RWPE1 (cell line): ENCODE measurements at places on chromosomes 7 and 10.
A peak's percentile ranks its signal among the peaks of the same experiment; 100 is the strongest.

- DNase-seq = peak; percentile 19
Observed at GRCh38 chr10:17644485-17644943, 563 bp downstream of the STAM start.

DNA sequence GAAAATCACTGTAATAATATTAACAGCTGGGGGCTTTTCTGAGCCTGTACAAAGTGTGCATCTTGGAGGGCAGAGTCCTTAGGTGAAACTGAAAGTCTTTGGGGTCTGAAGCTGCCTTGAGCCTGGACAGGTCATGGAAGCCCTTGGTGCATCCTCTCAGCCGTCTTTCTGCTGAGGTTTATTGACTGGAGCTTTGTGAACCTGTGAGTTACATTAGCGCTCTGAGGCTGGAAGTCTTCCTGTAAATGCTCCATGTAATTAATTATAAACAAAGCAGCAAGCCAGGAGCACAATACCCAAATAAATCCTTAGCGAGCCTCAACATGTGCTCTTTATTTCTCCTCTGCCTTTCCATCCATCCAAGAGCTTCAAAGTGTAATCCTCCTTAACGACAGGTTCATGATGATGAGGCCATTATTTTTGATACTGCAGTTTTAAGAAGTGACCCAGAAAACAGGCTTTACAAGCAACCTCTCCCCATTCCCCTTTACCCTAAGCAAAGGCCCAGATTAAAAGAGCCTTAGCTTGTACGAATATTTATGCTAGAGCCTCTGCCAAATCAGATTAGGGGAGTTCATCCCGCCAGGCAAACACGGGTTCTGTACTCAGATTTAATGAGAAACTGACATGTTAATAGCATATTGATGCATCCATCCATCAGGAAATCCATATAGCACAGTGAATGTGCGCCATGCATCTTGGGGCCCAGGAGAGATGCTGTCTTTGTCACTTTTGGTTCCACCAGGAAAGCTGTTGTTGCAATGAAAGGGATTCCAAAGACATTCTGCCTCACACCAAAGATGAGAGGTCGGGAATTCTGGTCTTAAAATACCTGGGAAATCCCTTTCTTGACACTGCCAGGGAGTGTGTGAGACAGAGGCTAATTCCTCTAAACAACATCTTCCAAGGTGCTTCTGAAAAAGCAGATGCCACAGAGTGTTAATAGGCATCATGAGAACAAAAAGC is 118.1 kb downstream of the ANLN start:
- no peak for DNase-seq

DNA sequence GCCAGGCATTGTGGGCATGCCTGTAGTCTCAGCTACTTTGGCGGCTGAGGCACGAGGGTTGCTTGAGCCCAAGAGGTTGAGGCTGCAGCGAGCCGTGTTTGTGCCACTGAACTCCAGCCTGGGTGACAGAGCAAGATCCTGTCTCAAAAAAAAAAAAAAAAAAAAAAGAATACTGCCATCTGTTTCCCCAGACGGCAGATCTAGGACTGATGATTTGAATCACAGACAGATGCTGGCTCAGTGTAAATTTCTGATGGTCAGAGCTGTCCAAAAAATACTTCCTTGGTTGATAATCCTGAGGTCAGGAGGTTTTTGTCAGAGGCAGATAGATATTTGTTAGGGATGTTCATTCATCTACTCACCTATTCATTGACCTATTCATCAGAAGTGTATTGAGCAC is 130.7 kb downstream of the REEP3 start:
- DNase-seq = no peak

DNA sequence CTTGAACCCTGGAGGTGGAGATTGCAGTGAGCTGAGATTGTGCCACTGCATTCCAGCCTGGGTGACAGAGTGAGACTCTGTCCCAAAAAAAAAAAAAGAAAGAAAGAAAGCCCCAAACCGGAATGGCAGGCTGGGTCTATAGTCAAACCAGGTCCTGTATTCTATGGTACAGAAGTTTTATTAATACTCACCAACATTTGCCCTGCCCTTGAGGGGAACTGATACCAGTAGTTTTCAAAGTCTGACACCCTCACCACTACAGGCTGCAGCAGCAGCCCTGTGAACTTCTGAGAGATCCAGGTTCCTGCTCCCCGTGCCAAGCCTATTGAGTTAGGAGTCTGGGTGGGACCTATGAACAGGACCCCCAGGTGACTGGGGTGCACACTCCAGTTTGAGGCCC is 80.6 kb downstream of the RGS10 start:
- DNase-seq = no peak

DNA sequence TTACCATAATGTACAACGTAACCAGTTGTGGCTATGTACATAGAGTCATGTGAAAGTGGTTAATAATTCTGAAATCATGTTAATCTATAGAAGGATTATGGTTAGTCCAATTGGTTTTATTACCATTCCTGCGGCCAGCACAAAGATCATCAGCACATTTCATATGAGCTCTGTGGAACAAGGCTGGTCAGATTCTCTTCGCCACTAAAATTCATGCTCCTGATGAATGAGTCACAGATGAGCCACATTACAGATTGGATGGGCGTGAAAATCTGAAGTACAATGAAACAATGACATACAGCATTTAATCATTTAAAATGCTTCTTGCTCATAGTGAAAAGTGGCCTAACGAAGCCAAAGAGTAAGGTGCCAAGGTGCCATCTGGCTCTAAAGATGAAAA is 716.2 kb upstream of the PHF14 start:
- DNase-seq = no peak

GRCh38 chr7:28792858-28793257 is 165.3 kb downstream of the TRIL start:
- DNase-seq = no peak

GRCh38 chr7:44477063-44477830 is 13.2 kb downstream of the NUDCD3 start:
- DNase-seq = peak; percentile 92

GRCh38 chr7:104206841-104207240 is 972 bp downstream of the ORC5 start:
- peak; percentile 2 for DNase-seq

- DNase-seq = no peak
Observed at GRCh38 chr10:5776136-5776880, 36.9 kb downstream of the GDI2 start.

DNA sequence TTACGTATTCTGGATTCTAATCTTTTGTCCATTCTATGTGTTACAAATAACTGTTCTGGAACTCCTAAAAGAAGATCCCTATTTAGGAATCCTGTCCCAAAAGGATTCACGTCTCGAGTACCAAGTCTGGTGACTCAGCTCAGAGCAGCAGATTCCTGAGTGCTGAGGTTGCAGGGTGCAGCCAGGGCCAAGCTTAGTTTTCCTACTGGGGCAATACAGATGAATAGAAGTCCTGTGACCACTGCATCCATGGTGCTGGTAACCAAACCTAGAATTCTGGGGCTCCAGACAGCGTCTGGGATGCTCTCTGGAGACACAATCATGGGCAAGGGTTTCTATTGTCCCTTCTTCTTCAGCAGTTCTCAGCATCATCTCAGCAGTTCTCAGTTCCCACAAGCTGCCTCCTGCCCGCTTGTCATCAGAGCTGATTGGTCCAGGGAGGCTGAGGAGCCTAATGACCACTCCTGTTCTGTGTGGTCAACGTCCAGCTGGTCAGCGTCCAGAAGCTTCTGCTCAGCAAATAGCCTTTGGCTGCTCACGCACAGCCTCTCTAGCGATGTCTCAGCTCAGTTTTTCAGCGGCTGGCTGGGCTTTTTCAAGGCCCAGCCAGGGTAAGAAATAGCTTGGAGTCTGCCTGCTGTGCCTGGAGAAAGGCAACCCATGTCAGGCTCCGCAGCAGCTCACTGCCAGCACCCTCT is 50.4 kb upstream of the C7orf33 start:
- DNase-seq = peak; percentile 53

- DNase-seq = peak; percentile 40
Observed at GRCh38 chr10:80075781-80076180, 2.7 kb upstream of the TMEM254 start.

GRCh38 chr10:11425296-11425610 is 186.2 kb downstream of the USP6NL start:
- no peak for DNase-seq

GRCh38 chr7:28922624-28923331 is 35.4 kb downstream of the TRIL start:
- DNase-seq = peak; percentile 34

DNA sequence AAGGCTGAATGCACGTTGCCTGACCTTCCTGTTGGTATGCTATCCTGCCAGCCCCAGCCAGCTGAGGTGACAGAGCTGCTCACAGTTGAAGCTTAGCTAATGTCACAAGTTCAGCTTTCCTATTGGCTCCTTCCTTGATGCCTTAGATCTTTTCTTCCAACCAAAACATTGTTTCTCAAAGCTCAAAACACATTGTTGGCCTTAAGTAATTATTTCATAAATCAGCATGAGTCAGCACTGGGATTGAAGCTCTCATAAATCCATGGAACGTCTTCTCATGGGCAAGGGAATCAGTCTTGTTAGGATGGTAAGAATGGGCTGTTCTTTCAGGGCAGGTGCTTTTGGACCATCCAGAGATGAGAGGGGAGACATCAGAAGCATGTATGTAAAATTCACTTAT is 128.1 kb upstream of the SAMD8 start:
- no peak for DNase-seq

GRCh38 chr7:151025924-151026671 is 1.8 kb upstream of the ATG9B start:
- DNase-seq = peak; percentile 13

- DNase-seq = no peak
Observed at GRCh38 chr10:86756511-86757112, at the start of gene BMPR1A. Gene BMPR1A (plus strand): TSS chr10:86756619. CDS start chr10:86876019, 119,400 bp downstream.

- DNase-seq = no peak
Observed at GRCh38 chr7:114158854-114159253, 240.0 kb upstream of the PPP1R3A start.

DNA sequence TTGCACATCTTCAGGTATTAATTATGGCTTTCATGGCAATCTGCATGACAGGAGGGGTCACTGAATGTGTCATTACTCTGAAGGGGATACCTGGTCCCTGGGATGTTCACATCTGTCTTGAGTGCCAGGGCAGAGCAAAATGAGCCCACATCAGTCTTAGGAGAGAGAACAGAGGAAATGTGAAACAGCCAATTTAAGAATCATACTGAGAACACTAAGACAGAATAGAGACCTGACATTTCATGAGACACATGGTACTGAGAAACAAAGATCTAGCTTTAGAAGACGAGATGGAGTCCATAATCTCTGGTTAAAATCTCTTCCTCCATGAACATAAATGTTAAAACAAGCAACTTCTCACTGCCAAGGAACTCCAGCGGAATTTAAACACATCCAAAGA is 34.1 kb upstream of the FZD1 start:
- DNase-seq = no peak

DNA sequence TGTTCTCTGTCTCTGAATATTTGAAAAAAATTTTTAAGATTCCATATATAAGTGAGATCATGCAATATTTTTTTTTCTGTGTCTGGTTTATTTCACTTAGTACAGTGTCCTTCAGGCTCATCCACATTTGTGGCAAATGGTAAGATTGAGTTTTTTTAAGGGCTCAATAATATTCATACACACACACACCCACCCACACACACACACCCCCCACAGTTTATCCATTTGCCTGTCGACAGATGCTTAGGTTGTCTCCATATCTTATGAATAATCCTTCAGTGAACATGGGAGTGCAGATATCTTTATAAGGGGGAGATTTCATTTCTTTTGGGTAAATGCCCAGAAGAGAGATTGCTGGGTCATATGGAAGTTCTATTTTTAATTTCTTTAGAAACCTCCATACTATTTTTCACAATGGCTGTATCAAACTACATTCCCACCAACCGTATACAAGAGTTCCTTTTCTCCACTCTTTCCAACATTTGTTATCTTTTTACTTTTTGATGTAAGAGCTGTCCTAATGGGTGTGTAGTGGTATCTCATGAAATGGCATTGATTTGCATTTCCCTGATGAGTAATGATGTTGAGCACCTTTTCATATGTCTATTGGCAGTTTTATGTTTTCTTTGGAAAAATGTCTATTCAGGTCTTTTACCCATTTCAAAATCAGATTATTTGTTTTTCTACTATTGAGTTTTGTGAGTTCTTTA is 35.0 kb downstream of the AUTS2 start:
- no peak for DNase-seq

DNA sequence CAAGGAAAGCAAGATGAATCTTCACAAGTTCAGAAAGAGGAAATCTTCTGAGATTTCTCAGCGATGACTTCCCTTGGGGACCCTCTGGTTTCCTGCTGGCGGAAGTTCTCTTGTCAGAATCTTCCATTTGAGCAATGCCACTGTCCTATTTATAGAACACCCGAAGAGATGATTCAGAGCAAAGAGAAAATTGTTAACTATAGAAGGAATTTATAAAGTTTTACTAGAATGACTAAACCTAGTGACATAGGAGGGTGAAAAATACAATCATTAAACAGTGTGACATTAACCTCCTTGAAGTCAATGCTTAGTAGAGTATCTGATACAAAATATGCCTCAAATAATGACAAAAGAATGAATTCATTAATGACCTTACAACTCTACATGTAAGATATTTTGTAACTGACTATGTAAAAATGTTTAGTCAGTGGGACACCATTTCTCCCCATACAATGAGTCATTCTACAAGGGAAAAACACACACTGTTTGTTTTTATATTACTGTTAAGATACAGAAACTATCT is 206.5 kb upstream of the CNTNAP2 start:
- no peak for DNase-seq

GRCh38 chr10:48574322-48574796 is 30.5 kb downstream of the ARHGAP22 start:
- DNase-seq = no peak

DNA sequence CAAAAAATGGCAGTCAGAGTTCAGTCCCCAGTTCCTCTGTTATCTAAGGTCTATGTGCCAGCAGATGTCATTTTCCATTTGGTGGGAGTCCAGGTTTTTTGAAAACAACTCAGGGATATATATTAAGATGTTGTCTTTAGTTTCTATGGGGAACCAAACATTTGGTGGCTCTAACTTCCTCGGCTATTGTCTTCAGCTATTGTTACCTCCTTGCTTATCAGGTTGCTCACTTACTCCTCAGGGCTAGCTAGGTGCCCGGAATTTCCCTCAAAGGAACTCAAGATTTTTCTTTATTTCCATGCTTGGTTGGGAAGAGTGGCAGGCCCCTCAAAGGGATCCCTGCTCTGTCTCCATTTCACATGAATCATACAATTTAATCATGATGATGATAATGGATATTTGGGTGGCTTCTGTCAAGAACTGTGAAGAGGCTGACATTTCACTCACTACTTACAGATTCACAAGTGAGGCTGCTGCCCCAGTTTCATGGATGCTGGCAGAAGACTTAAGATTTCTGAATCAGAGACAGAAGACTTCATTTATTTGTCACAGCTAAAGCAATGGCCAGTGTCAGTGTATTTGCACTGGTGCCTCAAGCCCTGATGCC is 182.8 kb downstream of the PKD1L1 start:
- no peak for DNase-seq

DNA sequence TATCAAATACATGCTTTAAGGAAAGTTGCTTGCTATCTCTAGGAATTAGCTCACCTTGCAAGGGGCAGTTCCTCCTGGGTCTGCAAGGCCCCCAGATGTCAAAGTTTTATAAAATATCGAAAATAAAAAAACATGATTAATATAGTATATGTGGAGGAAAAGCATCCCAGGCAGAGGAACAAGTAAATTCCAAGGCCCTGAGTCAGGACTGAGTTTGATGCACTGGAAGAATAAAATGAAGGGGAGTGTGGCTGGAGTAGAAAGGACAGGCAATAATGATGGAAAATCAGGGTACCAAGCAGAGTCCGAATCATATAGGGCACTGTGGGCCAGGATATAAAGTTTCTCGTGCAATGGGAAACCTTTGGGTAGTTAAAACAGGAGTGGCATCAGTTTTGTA is 112.4 kb upstream of the EEPD1 start:
- DNase-seq = no peak
